Forelimb muscle (tissue), 1 donor: ENCODE measurements at places on chromosomes 1 and 21.

DNA sequence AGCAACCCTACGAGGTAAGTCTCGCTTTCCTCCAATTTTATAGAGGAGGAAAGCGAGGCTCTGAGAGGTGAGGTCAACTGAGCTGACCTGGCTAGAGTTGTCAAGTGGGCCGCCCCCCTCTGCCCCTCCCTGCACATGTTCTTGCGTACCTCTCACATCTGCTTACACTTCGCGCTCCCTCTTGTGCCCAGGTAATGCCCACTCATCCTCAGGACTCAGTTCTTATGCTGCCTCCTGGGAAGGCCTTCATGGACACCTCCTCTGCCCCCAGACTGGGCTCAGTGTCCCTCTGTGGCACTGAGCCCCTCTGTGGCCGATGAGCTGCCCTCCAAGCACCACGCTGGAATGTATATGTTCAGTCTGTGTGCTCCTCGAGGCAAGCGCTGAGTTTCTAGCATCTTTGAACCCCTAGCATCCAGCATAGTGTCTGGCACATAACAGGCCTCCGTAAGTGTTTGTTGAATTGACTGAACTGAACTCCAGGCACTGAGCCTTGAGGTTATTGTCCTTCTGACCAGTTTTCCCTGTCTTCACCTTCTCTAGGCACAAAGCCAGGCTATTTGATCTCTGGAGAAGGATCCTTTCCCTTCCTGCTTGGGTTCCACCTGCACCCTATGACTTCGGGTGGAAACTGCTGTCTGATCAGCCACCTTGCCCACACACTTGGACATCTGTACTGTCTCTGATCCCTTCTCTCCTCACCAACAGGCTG, 13.5 kb downstream of the MOV10 start:
- no peak for DNase-seq

- DNase-seq = no peak
Observed at GRCh38 chr1:70487910-70488665, 77.0 kb downstream of the CTH start.

DNA sequence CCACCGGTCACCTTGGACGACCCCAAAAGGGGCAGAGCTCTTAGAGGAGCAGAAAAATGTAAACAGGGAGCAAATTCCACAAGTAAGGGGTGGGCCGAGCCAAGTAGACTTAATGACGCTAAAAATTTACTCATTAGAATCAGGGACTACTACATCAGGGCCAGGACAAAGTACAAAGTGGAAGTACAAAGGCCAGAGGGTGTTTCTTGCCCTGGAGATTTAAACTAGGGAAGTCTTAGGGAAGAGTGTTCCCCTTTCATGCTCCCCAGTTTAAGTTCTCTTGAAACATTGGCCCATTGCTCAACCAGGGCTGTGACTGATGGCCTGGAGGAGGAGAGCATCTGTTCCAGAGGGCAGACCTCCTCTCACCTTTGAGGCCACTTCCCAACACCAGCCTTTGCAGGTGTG, 48.6 kb downstream of the BACH1 start:
- DNase-seq = no peak

- DNase-seq = no peak
Observed at GRCh38 chr1:77081834-77082233, 137.4 kb downstream of the PIGK start.

DNA sequence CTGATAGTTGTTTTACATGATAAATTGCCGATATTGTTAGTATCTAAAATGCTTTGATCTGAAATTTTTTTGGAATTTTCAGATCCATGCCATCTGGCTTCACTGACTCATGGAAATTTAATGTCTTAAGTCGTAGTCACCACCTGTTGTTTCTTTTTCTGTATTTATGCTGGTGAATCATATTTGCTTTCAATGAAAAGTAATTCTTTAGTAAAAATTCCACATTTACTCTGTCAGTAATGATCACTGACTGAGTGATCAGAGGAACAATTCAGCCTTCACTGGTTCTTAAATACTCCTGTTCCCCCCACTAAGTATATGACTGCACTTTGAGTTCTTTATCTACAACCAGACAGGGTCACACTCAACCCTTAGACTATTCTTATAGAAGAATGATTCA, 185.6 kb upstream of the NRIP1 start:
- DNase-seq = no peak

DNA sequence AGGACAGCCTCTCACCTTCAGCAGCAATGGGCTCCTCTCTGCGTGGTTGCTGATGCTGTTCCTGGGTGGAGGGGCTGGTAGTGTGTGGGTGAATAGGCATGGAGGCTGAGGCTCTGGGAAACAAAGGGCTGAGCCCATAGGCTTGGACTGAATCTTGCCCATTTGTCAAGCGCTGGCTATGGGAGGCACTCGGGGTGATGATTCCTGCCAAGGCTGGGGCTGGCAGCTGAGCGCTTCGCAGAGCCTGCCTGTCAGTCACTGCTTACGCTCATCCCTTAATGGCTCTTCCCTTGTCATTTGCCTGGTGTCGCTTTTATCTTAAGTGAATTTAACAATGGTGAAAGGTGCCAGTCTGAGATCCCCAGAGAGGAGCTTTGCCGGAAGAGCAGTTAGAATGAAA, 353.3 kb downstream of the PBX1 start:
- DNase-seq = no peak

GRCh38 chr1:40385437-40386358, 12.2 kb downstream of the SMAP2 start:
- DNase-seq = no peak

DNA sequence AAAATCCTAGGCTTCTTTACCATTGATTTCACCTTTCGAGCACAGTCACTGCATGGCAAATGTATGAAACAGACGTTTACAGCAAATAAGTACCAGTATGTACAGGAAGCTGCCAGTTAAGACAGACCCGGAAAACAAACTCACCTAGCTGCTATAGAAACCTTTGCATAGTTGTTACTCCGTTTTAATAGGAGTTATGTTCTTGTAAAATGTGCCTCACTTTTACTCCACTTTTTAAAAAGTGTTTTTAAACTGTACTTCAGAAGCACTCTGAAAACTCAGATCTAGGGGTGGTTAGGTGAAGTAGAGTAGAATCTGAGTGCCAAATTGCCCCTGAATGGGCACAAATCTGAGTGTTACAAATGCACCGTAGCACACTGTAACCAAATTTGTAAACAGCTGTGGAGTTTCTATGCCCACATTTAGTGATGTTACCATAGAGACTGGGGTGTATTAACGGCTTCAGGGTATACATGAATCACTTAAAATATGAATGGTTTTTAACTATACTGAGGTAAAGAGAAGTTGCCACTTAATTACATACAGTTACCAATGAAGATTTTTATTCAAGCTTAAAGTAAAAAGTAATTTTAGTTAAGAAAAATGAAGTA, 30.7 kb downstream of the CNIH4 start:
- no peak for DNase-seq

DNA sequence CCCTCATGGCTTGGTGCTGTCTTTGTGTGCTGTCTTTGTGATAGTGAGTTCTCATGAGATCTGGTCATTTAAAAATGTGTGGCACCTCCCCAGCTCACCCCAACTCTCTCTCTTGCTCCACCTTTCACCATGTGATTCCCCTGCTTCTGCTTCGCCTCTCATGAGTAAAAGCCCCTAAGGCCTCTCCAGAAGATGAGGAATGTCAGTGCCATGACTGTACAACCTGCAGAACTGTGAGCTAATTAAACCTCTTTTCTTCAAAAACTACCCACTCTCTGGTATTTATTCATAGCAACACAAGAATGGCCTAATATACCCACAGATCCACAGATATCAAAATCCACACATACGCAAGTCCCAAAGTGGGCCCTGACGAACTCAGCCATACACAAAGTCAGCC, 88.9 kb upstream of the PPP2R5A start:
- DNase-seq = no peak

DNA sequence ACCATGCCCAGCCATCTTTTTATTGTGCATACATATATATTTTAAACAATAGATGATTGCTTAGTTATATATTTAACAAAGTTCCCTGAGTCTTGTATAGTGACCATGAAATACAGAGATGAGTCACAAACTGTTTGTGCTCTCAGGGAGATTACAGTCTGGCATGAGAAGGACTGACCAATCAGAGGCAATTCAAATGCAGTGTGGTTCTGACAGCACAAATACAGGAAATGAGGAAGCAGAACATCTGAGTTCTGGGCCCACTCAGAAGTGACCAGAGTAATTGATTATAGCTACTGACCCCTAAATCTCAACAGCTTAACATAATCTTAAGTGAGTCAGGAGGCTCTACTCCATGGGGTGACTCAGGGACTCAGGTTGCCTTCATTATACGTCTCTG, 534.5 kb downstream of the OMA1 start:
- no peak for DNase-seq

DNA sequence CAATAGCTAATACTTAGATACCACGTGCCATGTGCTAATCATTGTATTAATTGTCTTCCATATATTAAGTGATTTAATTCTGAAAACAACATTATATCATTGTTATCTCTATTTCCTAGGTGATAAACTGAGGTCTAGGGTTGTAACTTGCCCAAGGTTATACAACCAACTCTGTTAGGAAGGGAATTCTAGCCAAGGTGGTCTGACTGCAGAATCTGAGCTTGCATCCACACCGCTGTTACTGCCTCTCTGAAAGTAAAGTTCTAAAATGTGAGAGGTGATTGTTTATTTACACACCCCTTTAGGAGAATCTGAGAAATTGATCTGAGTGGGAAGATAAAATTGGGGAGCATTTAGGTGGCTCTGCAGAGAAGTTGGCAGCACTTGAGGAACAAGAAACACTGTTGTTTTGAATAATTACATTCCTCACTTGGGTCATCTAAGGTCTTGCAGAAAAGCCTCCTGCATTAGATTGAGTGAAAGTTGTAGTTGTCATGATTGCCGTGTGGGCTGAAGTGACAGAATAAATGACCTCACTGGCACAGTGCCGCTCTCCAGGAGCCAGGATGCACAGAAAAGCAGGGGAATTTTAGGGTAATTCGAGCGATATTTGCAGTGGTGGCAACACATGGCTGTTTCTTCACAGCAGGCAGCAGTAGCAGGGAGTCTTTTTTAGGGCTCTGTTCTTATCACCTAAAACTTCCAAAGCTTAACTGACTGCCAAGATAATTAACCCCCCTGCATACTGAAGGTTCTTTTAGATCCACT, 121.7 kb downstream of the ADGRL4 start:
- DNase-seq = no peak

- DNase-seq = no peak
Observed at GRCh38 chr1:148315071-148315811, 163.2 kb upstream of the NBPF11 start.

GRCh38 chr1:171128463-171128862, 37.8 kb downstream of the FMO3 start:
- no peak for DNase-seq

GRCh38 chr1:189374816-189375215, 1102.8 kb downstream of the BRINP3 start:
- no peak for DNase-seq

GRCh38 chr1:104830534-104830933, 1080.8 kb downstream of the AMY1C start:
- no peak for DNase-seq

DNA sequence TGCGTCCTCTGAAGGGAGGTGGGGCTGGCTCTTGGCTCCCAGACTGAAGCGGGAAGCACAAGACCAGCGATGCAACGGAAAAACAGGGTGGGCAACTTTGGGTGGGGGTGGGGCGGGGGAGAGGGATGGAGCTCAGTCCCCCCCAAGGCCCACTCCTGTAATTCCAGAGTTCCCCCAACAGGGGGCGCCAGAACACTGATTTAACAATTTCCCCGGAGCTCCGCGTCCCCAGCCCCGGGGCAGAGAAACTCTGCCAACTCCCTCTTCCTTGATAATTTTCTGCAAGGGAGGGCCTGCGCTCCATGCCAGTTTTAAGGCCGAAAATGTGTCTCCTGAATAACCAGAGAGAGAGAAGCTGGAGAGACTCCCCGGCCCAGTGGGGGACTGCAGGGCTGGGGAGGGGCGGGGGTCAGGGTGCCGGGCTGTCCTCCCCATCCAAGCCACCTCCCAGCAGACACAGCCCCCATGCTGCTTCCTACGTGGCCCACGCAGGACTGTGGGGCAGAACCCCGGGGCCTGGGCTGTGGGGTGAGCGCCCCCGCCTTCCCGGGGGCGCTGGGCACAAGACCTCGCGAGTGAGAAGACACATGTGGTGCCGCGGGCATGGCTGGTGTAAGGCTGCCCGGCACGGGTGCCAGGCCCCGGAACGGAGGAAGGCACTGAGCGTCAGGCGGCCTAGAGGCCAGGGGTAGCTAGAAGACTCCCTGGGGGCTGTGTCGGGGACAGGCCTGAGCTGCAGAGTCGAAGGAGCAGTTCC, 51.4 kb downstream of the KIF21B start:
- no peak for DNase-seq

GRCh38 chr1:35931446-35932157, 697 bp downstream of the AGO3 start:
- DNase-seq = no peak

- DNase-seq = no peak
Observed at GRCh38 chr21:17527240-17527639, 14.4 kb downstream of the CXADR start.

DNA sequence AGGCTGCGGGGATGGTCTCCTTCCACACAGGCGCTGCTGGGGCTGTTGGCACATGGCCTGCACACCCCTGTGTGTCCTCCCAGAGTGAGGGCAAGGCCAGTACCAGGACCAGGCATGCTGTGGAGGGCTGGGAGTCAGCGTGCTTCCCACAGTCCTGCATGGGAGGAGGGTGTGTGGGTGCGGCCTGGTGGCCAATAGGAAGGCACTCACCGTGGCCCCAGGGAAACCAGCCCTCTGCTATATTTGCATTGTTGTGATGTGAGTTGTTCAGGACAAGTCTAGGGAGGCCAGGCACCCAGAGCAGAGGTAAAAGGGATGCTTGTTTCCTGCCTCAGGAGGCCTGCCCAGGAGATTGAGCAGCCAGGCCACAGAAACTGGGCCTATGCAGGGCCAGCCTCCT, 59.5 kb downstream of the S100B start:
- no peak for DNase-seq
